ENCODE measurements at places on chromosomes 7 and 10.
A peak's percentile ranks its signal among the peaks of the same experiment; 100 is the strongest.

DNA sequence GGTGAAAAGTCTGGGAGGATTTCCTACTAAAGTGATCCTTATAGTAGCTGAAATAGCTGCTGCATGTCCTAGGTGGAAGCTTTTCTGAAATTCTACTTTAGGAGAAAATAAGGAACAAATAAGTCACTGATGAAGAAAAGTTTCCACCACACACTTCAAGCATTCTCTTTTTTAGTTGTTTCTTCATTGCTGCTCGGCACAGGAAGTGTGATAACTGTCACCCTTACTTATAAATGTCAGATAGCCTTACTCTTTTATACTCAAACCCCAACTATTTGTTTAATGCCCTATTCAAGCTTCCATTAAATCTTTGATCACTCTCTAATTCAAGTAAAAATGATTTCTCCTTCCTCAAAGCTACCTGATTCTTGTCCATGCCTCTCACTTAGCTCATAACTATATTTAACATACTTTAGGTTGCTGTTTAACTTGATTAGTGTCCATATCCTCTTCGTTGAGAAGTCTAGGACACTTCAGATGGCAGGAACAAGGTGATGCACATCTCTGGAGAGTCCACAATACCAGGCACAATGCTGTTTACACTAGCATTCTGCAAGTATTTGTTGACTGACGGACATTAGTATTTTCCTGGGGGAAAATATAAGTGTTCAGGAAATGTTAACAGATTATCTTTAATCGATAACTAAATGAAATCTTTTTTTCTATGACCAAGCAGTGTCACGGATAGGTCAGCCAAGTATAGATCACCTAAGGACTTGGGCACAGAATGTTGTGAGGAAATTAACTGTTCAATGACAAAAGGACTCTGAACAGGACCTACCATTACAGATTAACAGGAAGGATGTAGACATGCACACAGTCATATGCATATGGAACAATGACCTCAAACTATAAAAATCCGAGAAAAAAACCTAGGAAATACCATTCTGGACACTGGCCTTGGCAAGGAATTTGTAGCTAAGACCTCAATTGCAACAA is 67.4 kb downstream of the ZNF438 start:
- DNase-seq: no peak

DNA sequence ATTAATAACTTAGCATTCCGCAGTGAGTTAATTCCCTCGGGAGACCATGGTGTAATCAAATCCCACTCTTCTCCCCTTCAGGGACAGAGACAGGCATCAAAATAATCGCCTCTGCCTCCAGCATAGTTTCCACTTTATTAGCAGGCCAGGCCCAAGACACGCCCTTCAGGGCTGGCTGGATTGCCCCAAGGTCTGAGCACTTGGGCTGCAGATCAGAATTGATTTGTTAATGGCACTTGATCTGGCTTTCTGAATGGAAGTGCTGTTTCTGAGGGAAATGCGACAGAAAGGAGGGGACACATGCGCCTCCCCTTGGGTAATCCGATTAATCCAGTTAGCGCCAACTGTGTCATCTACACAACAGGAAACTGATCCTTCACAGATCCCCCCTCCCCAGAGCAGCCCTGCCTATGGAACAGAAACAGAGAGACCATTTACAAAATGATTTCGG is 15.6 kb downstream of the CHAT start:
- no peak for DNase-seq

- peak; percentile 25 for DNase-seq
Measured at GRCh38 chr7:22653951-22654350, 73.0 kb upstream of the IL6 start.

- no peak for DNase-seq
Measured at GRCh38 chr7:153301936-153302335, 542.4 kb downstream of the ACTR3B start.

DNA sequence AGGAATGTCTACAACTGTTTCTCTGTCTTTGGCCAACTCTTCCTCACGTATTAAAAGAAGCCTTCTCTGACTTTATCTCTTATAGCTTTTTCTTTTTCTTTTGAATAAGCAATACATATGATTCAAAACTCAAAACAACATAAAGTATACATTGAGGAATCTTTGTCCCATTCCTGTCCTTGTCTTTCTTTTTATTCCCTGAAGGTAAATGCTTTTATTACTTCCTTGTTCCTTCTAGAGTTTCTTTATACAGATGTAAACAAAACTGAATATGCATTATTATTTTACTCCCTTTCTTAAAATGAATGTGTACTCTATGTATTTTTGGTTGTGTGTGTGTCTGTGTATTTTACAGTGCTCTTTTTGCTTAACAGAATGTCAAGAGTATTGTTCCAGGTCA is 170.1 kb downstream of the CHN2 start:
- DNase-seq: no peak

DNA sequence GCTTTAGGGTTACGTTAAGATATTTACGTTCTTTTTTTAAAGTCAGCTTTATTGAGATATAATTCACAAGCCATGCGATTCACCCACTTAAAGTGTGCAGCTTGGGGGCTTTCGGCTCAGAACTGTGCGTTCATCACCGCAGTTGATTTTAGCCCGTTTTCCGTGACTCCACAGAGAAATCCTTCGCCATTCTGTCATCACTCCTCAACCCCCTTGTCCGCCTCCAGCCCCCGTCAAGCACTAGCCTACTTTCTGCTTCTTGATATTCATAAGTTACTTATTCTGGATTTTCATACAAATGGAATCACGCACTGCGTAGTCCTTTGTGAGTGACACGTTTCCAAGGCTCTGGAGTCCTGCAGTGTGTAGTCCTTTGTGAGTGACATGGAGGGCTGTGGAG is 20.4 kb downstream of the FAM20C start:
- DNase-seq: no peak

GRCh38 chr7:106114716-106115383 is 2.7 kb upstream of the SYPL1 start:
- no peak for DNase-seq

- no peak for DNase-seq
Measured at GRCh38 chr10:123553810-123554430, 112.2 kb upstream of the GPR26 start.

GRCh38 chr10:133030781-133031180 is 56.9 kb upstream of the ADGRA1 start:
- DNase-seq: no peak
